ENCODE measurements at places on chromosomes 16 and 17.

DNA sequence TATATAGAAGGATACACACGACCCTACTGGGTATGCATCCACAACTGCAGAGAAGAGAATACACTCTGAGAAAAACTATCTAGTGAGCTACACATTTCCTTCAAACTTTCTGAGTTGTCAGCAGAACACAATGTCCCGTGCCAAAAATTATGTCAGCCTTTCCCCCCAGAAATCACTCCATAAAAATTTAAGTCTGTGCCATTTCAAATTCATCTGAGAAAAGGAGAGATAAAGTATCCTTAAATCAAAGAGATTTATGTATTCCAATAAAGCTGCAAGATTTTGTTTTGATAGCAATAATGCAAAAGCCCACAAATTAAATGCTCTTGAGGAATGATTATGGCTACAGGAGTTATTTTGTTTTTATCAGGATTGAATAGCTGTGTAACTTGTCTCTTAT, 760.1 kb downstream of the CDH11 start:
- DNase-seq = no peak

DNA sequence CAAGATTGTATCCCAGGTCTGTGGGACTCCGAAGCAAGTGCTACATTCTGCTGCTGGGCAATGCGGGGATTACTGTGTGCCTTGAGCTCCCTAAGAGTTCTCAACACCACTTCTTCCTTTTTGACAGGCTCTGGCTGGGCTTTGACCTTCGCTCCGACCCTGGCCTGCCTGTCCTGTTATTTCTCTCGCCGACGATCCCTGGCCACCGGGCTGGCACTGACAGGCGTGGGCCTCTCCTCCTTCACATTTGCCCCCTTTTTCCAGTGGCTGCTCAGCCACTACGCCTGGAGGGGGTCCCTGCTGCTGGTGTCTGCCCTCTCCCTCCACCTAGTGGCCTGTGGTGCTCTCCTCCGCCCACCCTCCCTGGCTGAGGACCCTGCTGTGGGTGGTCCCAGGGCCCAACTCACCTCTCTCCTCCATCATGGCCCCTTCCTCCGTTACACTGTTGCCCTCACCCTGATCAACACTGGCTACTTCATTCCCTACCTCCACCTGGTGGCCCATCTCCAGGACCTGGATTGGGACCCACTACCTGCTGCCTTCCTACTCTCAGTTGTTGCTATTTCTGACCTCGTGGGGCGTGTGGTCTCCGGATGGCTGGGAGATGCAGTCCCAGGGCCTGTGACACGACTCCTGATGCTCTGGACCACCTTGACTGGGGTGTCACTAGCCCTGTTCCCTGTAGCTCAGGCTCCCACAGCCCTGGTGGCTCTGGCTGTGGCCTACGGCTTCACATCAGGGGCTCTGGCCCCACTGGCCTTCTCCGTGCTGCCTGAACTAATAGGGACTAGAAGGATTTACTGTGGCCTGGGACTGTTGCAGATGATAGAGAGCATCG, 2.4 kb downstream of the SLC16A13 start:
- no peak for DNase-seq

DNA sequence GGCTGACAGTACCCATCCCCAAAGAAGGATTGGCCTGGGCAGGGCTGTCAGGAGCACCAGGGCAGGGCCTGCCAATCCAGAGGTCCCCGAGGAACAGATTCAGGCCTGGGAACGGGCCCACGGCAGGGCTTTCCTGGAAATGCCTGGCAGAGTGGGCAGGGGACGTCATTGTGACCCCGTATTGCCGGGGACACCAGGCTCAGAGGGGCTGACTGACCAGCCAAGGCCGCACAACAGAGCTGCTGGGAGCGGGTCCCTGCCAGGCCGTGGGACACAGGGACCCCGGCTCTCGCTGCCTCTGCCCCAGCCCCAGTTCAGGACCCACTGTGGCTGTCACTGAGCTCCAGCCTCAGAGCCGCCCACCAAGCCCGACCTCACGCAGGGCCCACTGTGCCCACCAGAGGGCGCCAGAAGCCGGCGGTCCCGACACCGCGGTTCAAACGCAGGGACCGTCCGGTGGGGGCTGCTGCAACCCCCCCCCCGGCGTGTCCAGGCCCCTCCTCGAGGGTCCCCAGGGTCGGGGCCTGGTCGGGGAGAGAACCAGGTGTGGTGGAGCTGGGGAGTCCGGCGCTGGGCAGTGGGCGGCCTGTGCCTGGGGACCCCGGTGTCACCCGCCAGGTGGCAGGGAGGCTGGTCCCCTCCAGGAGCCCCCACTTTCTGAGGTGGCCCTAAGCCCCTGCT, 15.2 kb upstream of the SSTR5 start:
- peak; percentile 65 for DNase-seq

GRCh38 chr17:7478276-7479212, 887 bp downstream of the ZBTB4 start:
- DNase-seq = peak; percentile 54

- DNase-seq = no peak
Observed at GRCh38 chr17:63479495-63480184, 2.8 kb downstream of the ACE start.

DNA sequence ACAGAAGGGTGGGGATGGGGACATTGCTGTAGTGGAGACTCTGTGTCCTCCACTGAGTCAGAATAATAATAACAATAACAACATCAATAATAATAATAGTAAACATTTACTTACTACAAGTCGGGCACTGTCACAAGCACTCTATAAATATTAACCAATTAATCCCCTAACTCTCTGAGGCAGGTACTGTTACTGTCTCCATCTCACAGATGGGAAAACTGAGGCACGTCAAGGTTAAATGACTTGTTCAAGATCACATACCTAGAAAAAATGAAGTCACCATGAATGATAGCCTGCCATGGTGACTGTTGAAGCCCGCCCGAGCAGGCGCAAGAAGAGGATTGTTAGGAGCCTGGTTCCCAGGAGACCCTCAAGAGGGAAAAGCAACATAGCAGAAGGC, 10.2 kb downstream of the PRR29 start:
- no peak for DNase-seq

GRCh38 chr17:55334285-55334684, 69.5 kb downstream of the HLF start:
- no peak for DNase-seq

DNA sequence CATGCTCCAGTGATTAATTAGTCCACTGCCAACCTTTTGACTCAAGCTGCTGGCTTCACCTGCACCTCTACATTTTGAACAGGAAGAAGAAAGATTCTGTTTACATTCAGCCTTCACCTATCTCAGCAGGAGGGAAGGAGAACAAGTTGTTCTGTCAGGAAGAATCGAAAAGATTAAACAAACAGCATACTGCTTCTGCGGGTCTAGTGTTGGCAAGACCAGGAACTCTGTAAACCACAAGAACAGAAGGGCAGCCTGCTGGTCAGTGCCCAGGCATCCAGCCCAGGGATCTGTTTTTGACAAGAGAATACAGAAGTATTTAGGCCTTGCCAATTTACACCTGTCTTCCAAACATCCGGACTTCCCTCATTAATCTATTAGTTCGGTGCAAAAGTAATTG, 189.7 kb downstream of the CHD9NB start:
- DNase-seq = no peak

DNA sequence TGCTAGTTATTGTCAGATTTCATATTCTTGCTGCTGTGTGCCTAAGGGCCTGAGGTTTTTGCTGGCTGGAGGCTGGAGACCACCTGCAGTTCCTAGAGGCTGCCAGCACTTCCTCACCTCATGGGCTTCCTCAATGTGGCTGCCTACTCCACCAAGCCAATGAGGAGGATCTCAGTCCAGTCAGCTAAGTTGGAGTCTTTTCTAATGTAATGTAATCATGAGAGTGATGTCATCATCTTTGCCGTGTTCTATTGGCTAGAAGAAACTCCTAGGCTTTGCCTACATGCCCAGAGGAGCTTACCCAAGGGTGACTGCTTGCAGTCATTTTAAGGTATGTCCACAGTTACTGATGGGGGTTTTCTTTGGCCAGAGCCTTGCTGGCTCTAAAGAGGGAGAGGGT, 53.0 kb downstream of the SOCS3 start:
- no peak for DNase-seq

- DNase-seq = peak; percentile 48
Observed at GRCh38 chr16:75495076-75495674, at the start of gene CHST6. Gene CHST6, minus strand, starts transcription at chr16:75495441. Its CDS starts 15,613 bp downstream, at chr16:75479828.

DNA sequence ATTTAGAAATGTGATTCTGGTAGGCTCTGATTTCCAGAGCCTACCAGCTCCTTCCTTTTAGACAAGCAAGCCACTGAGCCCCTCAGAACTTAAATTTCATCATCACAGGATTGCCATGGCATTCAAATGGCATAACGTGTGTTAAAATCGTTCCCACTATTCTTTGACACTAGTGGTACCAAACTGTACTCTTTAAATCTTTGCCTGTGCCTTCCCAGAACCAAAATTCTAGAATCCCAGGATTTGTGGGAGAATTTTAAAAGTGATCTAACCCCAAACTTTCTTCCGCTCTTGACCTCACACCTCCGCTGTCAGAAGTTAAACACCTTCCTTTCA, 287 bp upstream of the INTS2 start:
- DNase-seq = no peak

GRCh38 chr16:10107081-10107480, 75.1 kb downstream of the GRIN2A start:
- DNase-seq = no peak

DNA sequence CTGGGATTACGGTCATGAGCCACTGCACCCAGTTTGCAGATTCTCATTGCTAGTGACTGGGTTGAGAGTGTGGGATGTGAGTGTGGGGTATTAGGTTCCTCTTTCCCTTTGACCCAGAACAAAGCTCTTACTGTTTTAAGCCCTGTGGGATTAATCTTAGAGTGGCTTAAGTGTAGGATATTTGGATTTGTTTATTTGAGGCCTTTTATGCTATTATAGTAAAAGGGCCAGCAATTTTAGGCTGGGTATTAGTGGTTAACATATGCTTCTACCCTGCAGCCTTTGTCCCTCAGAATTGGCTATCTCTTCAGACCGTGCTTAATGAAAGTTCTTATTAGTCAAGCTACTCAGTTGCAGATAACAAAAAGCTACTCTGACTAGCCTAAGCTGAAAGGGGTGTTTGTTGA, 3.2 kb downstream of the SGF29 start:
- no peak for DNase-seq

DNA sequence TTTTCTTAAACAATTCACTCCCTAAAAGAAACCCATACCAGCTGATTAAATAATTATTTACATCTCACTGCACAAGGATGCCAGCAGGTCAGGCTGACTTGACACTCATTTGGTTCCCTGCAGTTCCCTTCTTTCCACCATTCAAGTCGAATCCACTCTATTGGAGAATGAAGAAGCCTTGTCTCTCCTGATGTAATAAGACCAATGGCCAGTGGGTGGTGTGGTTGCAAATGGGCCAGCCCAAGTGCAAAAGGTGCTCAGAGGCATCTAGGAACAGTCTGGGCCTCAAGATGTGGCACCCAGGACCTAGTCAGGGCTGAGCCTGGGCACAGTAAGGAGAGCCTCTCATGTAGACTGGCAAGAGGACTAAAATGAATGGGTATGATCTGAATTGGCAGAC, 9.3 kb downstream of the C16orf78 start:
- no peak for DNase-seq

Measured in GM19239 (cell line).